ENCODE measurements at places on chromosomes 5 and 9.

- DNase-seq = no peak
Measured at GRCh38 chr9:90995516-90995915, 193.9 kb downstream of the SYK start.

- no peak for DNase-seq
Measured at GRCh38 chr5:34749431-34749873, 89.5 kb upstream of the TTC23L start.

GRCh38 chr9:109976303-109976702 is 196.3 kb downstream of the PALM2AKAP2 start:
- DNase-seq = no peak

DNA sequence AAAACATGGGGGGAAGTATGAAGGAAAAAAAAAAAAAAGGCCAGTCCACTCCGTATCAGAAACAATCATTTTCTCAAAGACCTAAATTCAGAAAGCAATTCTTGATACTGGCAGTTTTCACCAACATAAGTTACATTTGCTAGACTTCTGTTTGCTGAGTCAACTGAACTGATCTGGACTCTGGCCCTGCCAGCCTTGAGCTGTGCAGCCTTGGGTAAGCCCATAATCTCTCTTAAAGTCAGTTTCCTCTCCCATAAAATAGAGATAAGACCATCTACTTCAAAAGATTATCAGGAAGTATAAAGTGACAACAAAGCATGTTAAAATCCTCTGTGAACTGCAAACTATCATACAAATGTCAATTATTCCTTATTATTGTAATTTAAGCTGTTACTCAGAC is 106.8 kb downstream of the MAPKAP1 start:
- no peak for DNase-seq

GRCh38 chr9:104765138-104765537 is 1.2 kb downstream of the NIPSNAP3B start:
- no peak for DNase-seq

GRCh38 chr5:62093976-62094375 is 212.0 kb upstream of the KIF2A start:
- no peak for DNase-seq

GRCh38 chr5:35046774-35047173 is 975 bp downstream of the AGXT2 start:
- DNase-seq = no peak

- no peak for DNase-seq
Measured at GRCh38 chr5:144134194-144134826, 36.1 kb downstream of the YIPF5 start.

DNA sequence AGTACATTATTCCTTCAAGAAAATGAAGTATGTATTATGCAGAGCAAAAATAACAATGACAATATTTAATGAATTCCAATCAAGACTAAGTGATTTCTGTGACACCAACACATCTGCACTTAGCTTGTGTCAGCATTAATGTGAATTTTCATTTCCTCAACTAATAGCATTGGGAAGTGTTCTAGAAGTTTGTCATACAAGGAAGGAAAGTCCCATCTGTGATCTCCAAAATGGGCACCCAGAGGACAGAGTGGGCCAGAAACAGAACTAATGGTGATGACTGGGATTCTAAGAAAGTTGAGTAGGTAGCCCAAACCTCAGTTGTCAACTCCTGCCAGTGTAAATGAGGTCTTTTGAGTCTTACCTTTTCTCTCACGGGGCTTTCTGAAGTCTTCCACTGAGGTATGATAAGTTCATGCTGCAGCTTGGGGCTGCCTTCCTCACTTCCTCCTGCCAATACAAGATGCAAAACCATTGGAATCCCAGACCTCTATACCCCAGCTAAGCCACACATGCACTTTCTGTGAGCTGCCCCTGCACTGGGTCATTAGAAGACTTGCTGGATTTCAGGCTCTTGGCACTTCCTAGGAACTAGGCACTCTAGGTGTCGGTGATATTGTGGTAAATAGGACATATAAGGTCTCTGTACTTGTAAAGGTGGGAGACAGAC is 4.9 kb downstream of the ADAM19 start:
- no peak for DNase-seq

- DNase-seq = no peak
Measured at GRCh38 chr5:23721336-23721735, 213.9 kb downstream of the PRDM9 start.

GRCh38 chr5:5014586-5015235 is 125.4 kb upstream of the ADAMTS16 start:
- DNase-seq = no peak

- no peak for DNase-seq
Measured at GRCh38 chr5:92633176-92633575, 947.8 kb downstream of the NR2F1-AS1 start.

- no peak for DNase-seq
Measured at GRCh38 chr9:91354881-91355280, 6.8 kb downstream of the AUH start.

GRCh38 chr5:10374046-10375022 is 20.8 kb downstream of the MARCHF6 start:
- no peak for DNase-seq

DNA sequence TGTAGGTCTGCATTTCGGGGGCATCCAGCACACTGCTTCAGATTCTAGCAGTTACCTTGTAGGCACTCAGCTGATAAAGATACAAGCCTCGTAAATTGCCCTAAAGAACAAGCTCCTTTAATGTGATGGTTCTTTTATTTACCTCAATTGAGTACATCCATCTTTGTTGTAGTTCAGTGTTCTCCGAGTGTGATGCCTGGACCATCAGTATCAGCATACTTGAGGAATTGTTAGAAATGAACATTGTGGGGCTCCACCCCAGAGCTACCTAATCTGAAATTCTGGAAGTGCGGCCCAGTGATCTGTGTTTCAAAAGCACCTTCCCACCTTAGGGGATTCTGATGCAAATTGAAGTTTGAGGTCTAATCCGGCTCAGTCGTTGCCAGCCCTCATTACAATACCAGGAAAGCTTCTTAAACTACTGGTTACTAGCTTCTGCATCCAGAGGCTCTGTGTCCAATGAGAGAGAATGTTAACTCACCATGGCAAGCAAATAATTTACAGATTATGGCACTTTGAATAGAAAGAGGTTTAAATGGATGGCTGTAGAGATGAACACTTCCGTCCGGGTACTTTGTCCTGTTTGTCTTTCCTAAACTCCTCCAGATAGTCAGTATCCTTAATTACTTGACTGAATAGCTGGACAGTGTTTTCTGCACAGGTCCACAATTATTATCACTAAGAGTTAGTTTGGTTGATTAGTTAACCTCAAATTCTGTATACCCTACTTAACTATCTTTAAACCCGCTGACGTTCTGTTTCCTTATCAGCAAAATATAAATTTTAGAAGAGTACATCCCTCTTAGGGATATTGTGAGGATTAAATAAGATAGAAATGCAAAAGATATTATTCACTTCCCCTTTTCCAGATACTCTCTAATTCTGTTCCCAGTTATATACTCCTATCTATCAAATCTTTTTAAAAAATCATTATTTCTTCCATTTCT is 47.9 kb downstream of the RAI14 start:
- DNase-seq = no peak

GRCh38 chr9:28502741-28503140 is 929.5 kb upstream of the C9orf72 start:
- DNase-seq = no peak

DNA sequence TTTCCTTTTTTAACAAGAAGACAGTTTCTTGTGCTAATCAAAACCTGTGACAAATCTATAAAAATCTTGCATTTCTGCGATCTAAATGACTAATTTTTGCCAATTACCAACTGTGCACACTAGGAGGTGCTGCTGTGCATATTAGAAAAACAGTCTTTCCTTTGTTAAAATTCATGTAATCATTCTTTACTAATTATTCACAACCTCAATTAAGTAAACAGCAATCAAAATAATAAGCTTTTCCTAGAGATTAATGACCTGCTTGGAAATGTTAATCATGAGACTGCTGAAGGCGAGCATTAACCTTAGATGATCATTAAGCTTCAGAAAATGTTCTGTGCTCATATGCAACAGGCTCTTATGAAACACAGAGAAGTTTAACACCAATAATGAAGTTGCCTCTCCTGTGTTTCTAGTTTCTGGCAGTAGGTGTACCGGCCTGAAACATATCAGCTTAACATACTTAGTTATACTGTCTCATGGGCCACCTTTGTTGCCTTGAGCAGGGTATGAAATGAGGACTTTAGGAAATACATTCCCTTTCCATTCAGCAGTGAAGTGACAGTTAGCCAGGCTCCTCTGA is 17.7 kb downstream of the RFESD start:
- no peak for DNase-seq

GRCh38 chr5:67617051-67617450 is 420.5 kb upstream of the CD180 start:
- DNase-seq = no peak

GRCh38 chr9:6788162-6789016 is 30.6 kb downstream of the KDM4C start:
- no peak for DNase-seq

DNA sequence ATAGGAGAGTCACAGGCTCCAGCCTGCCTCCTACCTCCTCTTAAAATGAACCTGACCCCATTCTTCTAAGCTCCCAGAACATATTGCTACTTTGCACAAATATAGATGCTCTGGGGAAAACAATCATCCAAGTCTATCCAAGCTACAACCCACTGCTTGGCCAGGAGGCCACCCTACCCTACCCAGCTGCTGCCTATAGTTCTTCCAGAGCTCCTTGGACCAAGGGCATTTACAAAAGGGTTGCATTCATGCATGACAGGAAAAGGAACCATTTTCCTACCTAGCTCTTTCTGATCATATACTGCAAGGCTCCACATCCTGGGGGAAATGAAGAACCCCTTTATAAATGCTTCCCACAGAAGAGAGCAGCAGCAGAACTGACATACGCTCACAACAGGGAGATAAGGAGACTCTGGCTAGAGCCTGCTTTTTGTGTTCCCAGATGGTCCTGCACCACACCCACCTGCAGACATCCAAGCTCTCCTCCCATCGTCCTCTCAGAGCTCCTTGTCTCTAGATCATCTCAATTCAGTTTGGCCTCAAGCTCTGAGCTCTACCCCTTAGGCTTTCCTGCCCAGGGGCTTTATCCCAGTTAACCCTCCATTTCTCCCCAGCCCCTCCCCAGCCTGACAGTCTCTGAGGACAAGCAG is 185.5 kb downstream of the SPOCK1 start:
- no peak for DNase-seq

GRCh38 chr5:120088836-120089235 is 375.3 kb upstream of the PRR16 start:
- DNase-seq = no peak

DNA sequence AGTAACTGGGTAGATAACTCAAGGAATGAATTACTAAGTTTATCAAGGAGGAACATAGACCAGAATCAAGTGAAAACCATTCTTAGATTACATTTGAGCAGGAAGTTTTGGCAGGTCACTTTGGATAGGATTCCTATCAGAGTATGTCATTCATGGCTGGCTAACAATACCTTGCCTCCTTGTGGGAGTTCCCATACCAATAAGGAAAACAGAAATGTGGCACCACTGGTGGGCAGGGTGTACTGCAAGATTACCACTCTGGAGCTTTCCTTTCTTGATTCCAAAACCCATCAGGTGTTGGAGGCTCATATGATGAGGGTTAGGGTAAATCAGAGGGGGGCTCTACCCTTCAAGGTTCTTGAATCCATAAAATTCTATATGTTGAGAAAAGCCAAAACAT is 18.6 kb upstream of the SPATA31D1 start:
- DNase-seq = no peak

GRCh38 chr9:83537331-83538171 is 650 bp downstream of the FRMD3 start:
- no peak for DNase-seq

- no peak for DNase-seq
Measured at GRCh38 chr5:65768723-65769346, 46.8 kb downstream of the NLN start.

DNA sequence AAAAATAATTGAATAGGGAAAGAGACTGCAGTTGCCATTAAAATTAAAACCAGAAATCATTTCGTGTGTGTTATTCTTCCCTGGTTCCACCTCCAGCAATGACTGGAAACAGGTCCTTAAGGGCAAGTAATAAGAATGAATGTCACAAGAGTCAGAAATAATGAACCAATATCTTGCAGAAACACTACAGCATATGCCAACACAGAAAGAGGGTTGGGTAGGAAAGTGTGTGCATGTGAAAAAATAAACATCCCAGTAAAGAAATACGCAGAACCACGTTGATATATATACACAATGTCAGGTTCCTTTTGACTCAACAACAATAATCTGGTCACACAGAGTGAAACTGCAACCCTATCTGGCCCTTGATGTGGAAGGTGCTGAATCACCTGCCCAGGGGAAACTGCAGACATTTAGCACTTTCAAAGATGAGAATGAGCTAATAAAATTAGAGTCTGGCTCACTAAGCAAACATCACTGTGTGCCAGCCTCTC is 15.0 kb downstream of the HMHB1 start:
- no peak for DNase-seq

GRCh38 chr9:37778534-37778933 is 6.3 kb downstream of the EXOSC3 start:
- no peak for DNase-seq

- no peak for DNase-seq
Measured at GRCh38 chr5:114581136-114581535, 219.3 kb downstream of the KCNN2 start.

DNA sequence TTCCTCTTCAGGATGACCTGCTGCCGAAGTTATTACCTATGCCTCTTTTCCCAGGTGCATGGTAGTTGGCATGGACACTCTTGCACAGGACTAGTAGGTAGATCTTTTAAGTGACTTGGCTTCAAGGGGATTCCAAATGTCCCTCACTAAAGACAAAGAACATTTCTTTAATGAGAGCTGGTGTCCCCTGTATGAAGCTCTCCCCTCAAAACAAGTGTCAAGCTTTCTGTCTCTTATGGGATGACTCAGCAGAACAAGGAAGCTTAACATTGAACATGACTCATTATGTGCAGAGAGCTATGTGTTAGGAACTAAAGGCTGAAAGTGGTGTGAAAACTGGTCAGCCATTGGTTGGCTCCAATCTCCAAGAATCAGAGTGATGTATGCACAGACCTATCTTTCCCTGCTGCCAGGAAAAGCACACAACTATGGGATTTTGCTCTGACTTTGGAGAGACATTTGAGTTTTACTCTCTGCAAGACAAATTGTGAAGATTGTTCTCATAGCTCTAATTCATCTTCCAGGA is 120.5 kb downstream of the PRDM6 start:
- no peak for DNase-seq

DNA sequence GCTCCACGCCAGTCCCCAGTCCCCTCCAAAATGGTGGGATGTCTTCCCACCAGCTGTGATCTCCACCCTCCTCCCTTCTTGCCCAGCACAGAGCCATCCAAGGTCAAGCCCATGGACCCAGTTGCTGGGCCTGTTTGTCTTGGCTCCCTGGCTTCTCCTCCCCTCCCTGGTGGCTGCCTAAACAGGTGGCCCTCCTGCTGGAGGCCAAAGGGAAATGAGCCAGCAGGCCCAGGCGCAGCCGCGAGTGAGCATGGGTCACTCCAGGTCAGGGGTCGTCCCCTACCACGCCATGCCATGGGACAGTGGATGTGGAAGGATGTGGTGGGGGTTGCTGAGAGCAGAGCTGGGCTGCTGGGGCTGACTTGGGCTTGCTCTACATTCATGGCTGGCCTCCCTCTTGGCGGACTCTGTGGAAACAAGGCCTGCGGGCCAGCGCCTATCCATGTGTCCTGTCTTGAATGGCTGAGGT is 33.6 kb downstream of the COL15A1 start:
- no peak for DNase-seq

All from mesothelial cell of epicardium (in vitro differentiated cells).